ENCODE measurements at places on chromosomes 12 and 14. TPM values are rescaled to one million over a fixed set of nuclear protein-coding genes. Genes with fewer than 3 reads are reported as not detected.

- no peak overlapping the region for H3K27ac ChIP-seq
- no peak for DNase-seq
- H3K4me1 ChIP-seq: no peaks in the 10 kb centered on the region
- H3K4me3 ChIP-seq: no peak overlapping the region
These were observed 868.8 kb upstream of the TMEM132C start for GRCh38 chr12:127398016-127398710.

ZDHHC22 gene
- not detected for total RNA-seq

DNA sequence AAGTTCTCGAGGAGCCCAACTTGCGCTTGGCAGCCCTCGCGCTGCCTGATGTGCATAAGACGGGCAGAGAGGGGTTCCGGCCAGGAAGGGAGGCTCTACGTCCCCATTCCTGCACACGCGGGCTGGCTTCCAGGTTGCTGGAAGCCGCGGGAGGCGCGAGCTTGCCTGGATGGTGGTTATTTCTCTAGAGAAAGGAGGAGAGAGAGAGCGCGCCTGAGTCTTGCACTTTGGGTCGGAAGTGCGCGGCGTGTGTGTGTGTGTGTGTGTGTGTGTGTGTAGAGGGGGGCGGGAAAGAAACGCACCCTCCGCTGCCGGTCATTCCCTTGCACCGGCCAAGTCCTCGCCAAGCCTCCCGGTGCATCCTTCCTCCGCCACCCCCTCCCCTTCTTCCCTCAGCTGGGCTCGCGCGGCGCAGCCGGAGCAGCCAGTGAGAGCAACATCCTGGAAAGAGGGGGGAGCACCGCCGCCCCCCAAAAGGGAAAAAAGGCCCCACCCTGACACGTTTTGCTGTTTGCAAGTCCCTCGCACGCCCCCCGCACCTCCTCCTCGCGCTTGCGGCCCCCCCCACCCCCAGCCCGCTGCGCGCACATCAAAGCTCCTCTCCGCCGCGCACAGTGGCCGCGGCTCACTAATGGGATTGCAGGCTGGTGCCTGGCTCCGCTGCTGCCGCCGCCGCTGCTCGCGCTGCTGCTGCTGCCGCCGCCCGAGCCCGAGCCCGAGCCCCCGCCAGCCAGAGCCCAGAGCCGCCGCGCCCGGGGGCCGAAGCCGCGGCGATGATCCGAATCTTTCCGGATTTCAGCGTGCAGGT is 4.4 kb upstream of the NPAS3 start:
- no peak overlapping the region for H3K27ac ChIP-seq
- H3K36me3 ChIP-seq: no peaks in the 10 kb centered on the region
- peaks cover 45% of the 10 kb centered on the region for H3K27me3 ChIP-seq
- H3K4me3 ChIP-seq: no peak overlapping the region
- peak; percentile 18 for DNase-seq

DNA sequence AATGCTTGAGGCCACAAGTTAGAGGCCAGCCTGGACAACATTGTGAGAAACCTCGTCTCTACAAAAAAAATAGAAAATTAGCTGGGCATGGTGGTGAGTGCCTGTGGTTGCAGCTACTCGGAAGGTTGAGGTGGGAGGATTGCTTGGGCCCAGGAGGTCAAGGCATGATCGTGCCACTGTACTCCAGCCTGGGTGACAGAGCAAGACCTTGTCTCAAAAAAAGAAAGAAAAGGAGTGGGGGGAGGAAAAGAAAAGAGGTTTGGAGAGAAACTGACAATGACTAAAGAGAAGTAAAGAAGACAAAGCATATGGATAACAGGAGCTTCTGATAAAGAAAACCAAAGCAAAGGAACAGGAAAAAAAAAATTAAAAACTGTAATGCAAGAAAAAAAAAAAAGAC is 37.4 kb upstream of the SELPLG start:
- H3K36me3 ChIP-seq: peaks cover 11% of the 10 kb centered on the region
- no peak overlapping the region for H3K27ac ChIP-seq
- no peaks in the 10 kb centered on the region for H3K4me1 ChIP-seq
- DNase-seq: no peak
- H3K4me3 ChIP-seq: no peak overlapping the region

DNA sequence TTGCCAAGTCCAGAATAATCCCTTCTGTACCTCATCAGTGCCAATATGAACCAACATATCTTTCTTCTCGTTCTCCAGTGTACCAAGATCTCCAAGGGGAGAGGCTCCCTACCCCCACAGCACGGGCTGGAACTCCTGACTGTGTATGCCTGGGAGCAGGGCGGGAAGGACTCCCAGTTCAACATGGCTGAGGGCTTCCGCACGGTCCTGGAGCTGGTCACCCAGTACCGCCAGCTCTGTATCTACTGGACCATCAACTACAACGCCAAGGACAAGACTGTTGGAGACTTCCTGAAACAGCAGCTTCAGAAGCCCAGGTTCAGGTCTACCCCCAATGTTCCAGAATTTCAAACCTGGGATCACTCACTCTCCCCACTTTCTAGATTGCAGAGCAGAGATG is 10.5 kb upstream of the OAS2 start:
- peaks cover 31% of the 10 kb centered on the region for H3K36me3 ChIP-seq
- DNase-seq: no peak
- H3K4me3 ChIP-seq: no peak overlapping the region
- no peak overlapping the region for H3K27ac ChIP-seq
- no peaks in the 10 kb centered on the region for H3K4me1 ChIP-seq
